ENCODE measurements at places on chromosomes 3 and 15.

DNA sequence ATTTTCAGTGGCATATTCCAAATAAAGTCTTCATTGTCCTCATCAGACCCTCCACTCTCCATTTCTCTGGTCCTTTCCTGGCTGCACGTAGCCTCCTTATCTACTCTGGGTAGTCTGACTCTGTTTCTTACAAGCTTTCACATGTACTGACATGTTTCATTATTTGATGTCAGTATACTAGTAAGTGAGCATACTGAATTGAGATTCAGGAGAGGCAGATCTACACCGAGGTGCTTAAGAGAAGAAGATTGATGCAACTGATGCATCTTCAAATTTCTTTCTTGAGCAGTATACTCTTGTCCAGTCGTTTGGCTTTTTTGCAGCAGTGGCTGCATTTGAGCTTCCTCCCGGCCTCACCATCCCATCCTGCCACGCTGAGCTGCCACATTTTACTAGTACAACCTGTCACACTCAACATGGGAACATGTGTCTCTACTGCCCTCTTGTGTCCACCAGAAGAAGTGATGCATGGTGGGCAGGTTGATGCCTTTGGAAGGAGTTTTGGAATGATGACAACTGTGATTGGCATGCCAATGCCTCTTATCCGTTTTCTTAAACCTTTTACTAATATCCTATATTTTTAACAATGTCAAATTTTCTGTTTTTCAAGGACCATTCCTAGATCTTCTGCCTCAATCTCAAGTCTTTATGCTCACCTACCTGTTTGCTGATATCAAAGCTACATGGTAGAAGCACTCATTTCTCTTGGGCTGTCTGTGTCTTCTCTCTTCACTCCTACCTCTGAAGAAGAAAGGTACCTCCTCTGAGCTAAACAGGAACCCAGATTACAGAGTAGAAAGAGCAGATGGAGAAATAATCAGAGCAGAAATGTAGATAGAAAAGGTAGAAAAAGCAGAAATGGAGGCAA is 38.7 kb downstream of the GUCA1C start:
- DNase-seq: peak; percentile 37

DNA sequence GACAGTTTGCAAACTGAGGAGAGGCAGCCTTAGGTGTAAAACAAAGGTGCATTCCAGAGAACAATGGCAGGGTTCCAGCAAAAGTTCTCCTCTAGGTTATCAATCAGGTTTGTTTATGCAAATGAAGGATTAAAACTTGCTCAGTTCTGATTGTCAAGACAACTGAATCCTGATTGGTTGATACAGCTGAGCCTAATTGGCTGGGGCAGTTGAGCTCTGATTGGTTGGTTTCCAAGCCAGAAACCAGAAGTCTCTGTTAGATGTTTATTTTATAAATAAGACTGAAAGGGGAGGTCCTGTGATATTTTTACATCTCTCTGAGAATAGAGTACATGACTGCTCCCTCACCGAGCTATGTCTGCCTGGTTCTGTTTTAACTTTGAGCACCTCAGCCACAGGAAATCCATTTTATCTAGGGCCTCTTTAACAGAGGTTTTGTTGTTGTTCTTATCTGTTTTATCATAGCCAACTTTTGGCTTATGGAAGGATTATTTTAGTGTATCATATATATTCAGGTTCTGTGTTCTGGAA is 37.8 kb downstream of the PPM1L start:
- DNase-seq: no peak

DNA sequence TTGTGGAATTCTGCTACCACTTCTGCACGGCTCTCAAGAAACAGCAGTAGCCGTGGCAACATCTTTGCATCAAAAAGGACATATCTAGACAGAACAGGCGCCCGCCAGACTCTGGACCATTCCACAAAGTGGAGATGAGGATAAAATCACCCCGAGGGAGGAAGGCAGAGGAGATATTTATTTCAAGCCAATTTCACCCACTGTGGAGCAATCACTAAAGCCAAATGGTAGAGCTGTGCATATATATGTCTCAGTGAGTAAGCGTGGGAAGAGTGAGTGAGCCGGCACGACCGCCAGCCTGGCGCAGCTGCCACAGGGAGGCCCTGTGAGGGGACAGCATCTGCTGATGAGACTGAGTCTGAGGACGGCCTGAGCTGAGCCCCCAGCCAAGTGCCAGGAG is 111.3 kb downstream of the MEGF11 start:
- no peak for DNase-seq

GRCh38 chr3:15964605-15965442 is 167.0 kb upstream of the ANKRD28 start:
- DNase-seq: no peak

GRCh38 chr3:42262525-42262924 is 3.5 kb downstream of the CCK start:
- DNase-seq: no peak

DNA sequence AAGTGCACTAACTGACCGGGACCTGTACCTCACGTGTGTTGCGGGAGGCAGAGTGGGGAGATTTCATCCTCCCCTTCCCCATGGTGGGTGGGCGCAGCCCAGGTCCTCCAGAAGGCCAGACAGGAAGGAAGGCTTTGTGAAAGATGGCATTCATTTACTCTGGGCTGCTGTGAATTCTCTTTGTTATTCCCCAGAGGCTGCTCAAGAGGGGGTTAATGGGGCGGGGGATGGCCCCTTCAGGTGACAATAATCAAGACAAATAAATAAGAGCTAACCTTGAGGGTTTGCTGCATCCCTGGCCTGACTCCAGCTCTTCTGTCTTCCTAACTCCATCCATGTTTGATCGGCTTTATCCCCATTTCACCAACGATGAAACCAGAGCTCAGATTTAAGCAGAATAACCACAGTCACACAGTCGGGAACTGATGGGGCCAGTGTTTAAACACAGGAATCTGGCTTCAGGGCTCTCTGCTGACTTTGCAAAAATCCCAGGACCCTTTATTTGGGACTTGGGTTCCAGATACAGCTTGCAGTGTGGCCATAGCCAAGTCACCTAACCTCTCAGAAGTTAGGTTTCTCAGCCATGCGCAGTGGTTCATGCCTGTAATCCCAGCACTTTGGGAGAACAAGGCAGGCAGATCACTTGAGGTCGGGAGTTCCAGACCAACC is 16.5 kb downstream of the PIF1 start:
- DNase-seq: no peak

DNA sequence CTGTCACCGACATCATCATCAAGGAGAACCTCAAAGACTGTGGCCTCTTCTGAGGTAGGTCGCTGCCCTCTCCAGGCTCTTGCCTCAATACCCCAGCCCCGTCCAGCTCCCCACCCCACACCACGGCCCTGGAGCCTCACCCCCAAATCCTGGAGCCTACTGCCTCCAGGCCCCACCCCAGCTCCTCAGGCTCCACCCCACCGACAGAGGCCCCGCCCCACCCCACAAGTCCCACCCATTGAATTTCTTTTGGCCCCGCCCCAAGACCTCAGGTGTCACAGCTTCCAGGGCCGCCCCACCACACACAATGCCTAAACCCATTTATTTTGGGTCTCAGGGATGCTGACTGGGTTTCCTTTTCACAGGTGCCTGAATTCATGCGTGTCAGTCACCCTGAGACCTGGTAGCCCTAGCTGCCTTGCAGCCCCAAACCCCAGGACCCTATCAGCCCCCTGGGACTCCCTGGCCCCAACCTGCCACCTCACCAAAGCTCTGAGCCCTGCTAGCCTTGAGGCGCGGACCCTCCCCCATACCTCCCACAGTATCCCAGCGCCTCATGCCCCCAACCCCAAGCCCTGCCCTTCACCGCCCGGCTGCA is 3.6 kb downstream of the GNAT1 start:
- no peak for DNase-seq

- DNase-seq: no peak
Observed at GRCh38 chr3:41683666-41684350, 278.1 kb downstream of the ULK4 start.

DNA sequence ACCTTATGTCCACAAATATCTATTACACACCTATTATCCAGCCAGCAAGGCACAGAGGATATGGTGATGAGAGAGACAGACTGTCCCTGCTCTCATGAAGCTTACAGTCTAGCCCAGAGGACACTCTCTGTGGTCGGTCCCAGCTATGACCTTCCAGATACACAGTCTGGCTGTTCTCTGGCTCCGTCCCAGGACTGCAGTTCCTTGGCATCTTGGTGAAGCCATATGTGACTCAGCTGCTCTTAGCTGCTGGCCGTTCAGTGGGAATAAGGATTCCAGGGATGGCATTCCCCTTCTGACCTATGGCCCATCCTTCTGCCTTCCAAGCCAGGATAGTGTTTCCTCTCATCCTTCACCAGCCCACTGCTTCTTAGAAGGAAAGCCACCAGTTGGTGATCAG is 30.8 kb downstream of the MEX3B start:
- no peak for DNase-seq

DNA sequence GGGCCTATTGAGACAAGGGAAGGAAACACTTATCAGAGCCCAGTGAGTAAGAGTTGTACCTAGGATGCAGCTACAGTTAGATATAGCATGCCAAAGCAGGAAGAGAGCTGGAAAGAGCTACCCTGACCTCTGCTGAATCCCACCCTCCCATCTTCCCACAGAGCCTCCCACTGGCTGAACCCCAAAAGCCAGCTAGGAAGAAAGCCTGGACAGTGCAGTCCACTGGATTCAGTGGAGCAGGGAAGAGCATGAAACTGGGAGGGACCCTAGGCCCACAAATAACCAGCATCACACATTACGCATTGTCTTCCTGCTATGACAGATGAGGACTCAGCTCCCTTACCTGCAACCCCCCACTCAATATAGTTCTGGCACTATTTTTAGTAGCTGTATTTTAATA is 81.5 kb upstream of the AKAP13 start:
- DNase-seq: no peak

- no peak for DNase-seq
Observed at GRCh38 chr15:71708741-71709140, 101.6 kb upstream of the NR2E3 start.

DNA sequence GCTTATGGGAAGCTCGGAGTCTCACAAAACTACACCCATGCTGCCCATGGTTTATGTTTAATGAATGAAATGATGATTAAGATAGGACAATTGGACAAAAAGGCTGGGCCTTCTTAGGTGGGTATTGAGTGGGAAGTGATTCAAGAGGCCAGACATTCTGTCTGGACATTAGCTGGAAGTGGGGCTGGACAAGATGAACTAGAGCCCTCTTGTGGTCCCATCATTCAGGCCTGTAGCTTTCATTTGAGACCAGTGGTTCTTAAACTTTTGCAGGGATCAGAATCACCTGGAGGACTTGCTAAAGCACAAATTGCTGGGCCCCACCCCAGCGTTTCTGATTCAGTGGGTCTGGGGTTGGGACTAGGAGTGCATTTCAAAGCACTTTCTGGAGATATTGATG is 290.4 kb upstream of the CTDSPL start:
- no peak for DNase-seq

- DNase-seq: no peak
Observed at GRCh38 chr3:90253131-90253530, 1145.7 kb downstream of the EPHA3 start.

DNA sequence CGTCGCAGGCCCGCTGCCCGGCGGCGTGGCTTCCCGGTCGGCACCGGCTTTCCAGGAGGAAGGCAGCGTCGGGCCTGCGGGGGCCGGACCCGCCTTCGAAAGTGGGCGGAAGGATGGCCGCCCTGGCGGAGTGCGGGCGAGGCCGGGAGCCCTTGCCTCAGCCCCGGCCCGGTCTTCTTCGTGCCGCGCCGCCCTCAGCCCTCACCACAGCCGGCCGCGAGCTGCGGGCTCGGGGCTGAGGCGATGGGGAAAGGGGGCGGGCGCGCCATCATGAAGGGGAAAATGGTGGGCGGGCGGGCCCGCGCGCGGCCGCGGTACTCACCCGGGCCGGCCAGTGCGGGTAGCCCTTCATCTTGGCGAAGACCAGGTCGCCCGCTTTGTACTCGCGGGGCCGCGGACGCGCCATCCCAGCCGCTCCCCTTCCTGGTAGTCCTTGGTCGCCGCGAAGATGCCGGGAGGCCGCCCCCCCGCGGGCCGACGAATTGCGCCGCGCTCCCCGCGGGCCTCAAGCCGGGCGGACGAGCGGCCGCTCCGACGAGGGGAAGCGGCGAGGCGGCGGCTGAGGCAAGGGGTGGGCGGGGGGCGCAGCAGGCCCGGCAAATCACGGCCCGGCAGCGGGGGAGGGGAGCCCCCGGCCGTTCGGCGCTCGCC is 489 bp downstream of the HDGFL3 start:
- DNase-seq: no peak

GRCh38 chr15:61528581-61528910 is 299.4 kb upstream of the RORA start:
- no peak for DNase-seq

DNA sequence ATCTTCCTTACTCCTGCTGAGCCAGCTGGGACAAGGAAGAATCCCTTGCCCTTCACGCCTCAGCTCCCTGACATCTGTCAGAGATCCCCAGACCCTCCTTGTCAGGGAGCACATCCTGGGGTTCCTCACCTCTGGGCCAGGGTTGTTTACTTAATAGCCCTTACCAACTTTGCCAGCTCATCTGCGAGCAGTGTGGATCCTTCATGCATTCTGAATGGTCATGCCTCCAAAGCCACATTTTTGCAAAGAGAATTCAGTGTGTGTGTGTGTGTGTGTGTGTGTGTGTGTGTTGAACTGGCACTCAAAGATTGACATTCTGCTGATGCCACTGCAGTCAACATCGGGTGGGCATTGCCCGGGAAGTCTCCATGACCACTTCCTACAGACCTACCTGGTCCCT is 112.6 kb downstream of the SLC49A4 start:
- no peak for DNase-seq

GRCh38 chr3:7333125-7333524 is 472.2 kb downstream of the GRM7 start:
- DNase-seq: no peak

- no peak for DNase-seq
Observed at GRCh38 chr15:73249499-73249898, 119.3 kb downstream of the HCN4 start.

DNA sequence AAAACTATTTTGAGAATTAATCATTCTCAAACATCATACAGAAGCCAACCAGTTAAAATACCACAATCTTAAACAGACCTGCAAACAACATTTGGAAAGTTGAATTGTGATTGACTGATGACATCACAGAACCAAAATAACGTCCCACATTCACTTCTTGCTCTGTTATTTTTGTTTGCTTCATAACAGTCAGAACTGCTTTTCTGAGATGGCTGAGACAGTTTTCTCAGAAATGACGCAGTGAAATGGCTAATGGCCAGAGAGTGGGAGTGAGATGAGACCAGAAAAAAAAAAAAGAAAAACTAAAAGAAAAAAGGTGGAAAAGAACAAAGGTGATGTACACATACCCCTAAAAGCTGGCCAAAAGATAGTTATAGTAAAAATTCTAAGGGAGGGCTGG is 1061.2 kb downstream of the FHIT start:
- DNase-seq: no peak

DNA sequence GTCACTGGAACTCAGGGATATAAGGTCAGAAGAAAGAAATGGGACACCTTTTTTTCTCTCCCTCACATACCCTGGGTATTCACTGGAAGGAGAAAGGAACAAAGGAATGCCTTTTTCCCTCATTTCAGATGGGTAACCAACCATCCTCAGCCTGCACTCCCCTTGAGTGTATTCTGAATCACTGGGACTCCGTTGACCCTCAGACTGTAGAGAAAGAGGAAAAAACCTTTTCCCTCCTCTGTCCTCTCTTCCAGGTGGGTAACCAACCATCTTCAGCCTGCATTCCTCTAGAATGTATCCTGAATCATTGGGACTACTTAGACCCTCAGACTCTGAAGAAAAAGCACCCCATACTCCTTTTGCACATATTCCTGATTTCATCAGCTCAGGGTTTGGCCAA is 11.4 kb downstream of the PRR20G start:
- DNase-seq: no peak

GRCh38 chr3:40780925-40781406 is 256.2 kb downstream of the ZNF621 start:
- no peak for DNase-seq

- DNase-seq: no peak
Observed at GRCh38 chr15:61119556-61119955, 109.5 kb downstream of the RORA start.

GRCh38 chr15:90191794-90192509 is 9.2 kb upstream of the SEMA4B start:
- DNase-seq: no peak
